ENCODE measurements at places on chromosomes 5 and 9. TPM values are rescaled to one million over a fixed set of nuclear protein-coding genes. Genes with fewer than 3 reads are reported as not detected.

Gene C8G
- polyA plus RNA-seq, result 2.8 TPM

Gene ERGIC1
- polyA plus RNA-seq, result 86.3 TPM

- H3K4me3 ChIP-seq, result no peak overlapping the region
- no peaks in the 10 kb centered on the region for H3K4me1 ChIP-seq
- DNase-seq, result no peak
- no peaks in the 10 kb centered on the region for H3K27me3 ChIP-seq
- H3K36me3 ChIP-seq, result no peaks in the 10 kb centered on the region
Observed at GRCh38 chr5:5953584-5954274, 424.6 kb downstream of the MED10 start.

- H3K27me3 ChIP-seq, result no peaks in the 10 kb centered on the region
- no peaks in the 10 kb centered on the region for H3K36me3 ChIP-seq
- DNase-seq, result no peak
- no peak overlapping the region for H3K4me3 ChIP-seq
- no peaks in the 10 kb centered on the region for H3K4me1 ChIP-seq
- H3K27ac ChIP-seq, result no peak overlapping the region
Observed at GRCh38 chr5:173474881-173475287, 141.6 kb downstream of the BOD1 start.

DNA sequence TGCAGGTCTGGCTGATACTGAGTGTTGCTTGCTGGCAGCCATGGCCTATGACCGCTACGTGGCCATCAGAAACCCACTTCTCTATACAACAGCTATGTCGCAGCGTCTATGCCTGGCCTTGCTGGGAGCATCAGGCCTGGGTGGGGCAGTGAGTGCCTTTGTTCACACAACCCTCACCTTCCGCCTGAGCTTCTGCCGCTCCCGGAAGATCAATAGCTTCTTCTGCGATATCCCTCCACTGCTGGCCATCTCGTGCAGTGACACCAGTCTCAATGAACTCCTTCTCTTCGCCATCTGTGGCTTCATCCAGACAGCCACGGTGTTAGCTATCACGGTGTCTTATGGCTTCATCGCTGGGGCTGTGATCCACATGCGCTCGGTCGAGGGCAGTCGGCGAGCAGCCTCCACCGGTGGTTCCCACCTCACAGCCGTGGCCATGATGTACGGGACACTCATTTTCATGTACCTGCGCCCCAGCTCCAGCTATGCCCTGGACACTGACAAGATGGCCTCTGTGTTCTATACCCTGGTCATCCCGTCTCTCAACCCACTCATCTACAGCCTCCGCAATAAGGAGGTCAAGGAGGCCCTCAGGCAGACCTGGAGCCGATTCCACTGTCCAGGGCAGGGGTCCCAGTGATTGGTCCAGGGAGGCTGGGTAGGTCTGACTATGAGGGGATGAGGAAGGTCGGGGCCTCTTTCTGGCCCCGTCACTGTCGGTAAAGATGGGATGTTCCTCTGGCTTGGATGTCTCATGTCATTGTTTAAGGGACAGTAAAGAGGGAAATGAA lies 718 bp downstream of the OR5C1 start:
- no peaks in the 10 kb centered on the region for H3K4me1 ChIP-seq
- no peak overlapping the region for H3K4me3 ChIP-seq
- no peak overlapping the region for H3K27ac ChIP-seq

Measured in B cell (primary cell).